Activated CD8-positive, alpha-beta T cell treated with anti-CD3 and anti-CD28 coated beads for 36 hours (primary cell): ENCODE measurements at places on chromosomes 1 and 21. TPM values are rescaled to one million over a fixed set of nuclear protein-coding genes. Genes with fewer than 3 reads are reported as not detected.

GRCh38 chr21:42468491-42469131 is 27.4 kb downstream of the RSPH1 start:
- H3K27ac ChIP-seq, result no peak overlapping the region
- no peak overlapping the region for H3K4me3 ChIP-seq
- no peak for DNase-seq
- H3K4me1 ChIP-seq, result peaks cover 30% of the 10 kb centered on the region
- no peaks in the 10 kb centered on the region for H3K27me3 ChIP-seq

- peak overlapping the region; percentile 77 for H3K27ac ChIP-seq
- H3K4me1 ChIP-seq, result peaks cover 70% of the 10 kb centered on the region
Observed at GRCh38 chr1:9719978-9720722, 68.6 kb downstream of the PIK3CD start.

DNA sequence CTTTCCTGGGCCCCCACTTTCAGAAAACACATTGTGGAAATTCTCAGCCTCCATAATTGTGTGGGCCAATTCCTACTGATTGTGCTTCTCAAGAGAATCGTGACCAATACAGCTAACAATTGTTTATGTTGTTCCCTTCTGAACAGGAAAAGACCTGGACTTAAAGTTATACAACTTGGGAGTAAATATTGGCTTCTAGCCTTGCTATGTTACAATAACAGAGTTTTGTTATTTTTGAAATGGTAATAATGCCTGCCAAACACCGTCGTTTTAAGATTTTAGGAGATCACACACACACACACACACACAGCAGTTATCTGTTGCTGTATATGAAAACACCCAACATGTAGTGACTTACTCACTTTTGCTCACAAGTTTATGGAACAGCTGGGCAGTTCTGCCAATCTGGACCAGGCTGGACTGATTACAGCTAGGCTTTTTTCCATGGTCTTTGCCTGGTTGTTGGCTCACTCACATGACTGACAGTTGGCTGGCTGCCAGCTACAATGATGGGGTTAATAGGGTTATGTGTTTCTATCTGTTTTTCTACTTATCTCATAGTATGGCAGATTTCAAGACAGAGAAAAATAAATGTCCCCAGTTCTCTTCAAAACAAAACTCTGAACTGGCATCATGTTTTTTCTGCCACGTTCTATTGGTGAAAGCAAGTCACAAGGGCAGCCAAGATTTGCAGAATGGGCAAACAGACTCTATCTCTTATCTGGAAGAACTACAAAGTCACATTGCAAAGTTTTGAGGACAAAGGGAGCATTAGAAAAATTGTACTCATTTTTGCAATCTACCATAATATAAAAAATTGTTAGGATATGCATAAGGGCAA is 447.5 kb downstream of the NEGR1 start:
- no peak overlapping the region for H3K4me3 ChIP-seq
- no peak for DNase-seq
- H3K36me3 ChIP-seq, result no peaks in the 10 kb centered on the region
- H3K4me1 ChIP-seq, result no peaks in the 10 kb centered on the region
- no peaks in the 10 kb centered on the region for H3K27me3 ChIP-seq

DNA sequence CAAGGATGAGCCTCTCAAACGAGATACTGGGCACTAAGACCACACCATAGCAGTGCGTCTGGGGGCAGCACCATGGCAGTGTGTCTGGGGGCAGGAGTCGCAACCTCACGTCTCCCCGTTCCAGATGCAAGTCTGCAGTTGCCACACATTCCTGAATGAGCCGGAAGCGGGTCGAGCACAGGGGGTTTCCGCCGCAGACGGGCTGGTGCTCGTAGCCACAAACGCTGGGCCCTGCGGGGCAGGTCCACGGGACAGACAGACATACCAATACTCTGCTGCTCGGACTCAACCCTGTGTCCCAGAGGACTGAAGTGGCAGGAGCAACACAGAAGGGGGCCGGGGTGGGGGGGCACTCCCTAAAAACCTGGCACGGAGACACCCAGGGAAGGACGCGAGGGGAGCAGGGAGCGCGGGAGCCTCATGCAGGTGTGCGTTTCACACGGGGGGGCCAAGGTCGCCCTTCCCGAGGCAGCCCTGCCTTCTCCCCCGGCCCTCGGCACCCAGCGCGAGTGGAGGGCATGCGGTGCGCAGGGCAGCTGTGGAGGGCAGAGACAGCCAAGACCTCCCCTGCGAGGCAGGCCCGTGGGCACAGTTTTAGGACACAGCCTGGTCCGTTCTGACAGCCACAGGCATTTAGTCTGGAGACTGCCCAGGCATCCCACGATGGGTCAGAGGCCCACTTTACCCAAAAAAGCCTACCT is 24.5 kb downstream of the PTTG1IP start:
- peaks cover 27% of the 10 kb centered on the region for H3K36me3 ChIP-seq
- H3K4me3 ChIP-seq, result no peak overlapping the region
- no peak for DNase-seq
- peaks cover 36% of the 10 kb centered on the region for H3K4me1 ChIP-seq
- H3K27me3 ChIP-seq, result no peaks in the 10 kb centered on the region
- no peak overlapping the region for H3K27ac ChIP-seq

GRCh38 chr21:21921410-21922232 is 923.4 kb downstream of the NCAM2 start:
- H3K4me3 ChIP-seq, result no peak overlapping the region
- no peak overlapping the region for H3K27ac ChIP-seq
- no peaks in the 10 kb centered on the region for H3K27me3 ChIP-seq
- no peaks in the 10 kb centered on the region for H3K36me3 ChIP-seq
- no peaks in the 10 kb centered on the region for H3K4me1 ChIP-seq
- DNase-seq, result peak; percentile 1

DNA sequence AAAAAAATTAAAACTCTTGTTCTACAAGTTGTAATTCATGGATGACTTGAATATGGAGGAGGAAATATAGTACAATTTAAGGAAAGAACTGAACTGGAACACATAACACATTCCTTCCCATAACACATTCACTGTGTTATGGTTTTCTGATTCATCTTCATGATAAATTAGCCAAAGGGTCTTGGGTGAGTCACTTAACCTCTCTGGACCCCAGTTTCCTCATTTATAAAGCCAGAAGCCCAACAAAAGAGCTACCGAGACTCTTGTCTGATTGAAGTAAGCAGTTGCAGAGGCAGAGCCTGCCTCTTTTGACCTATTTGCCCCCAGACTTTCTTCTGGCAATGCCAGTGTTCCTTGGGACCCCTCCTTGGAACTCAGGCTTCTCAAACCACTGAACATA is 161.9 kb upstream of the KCTD3 start:
- no peak for DNase-seq
- no peak overlapping the region for H3K27ac ChIP-seq
- no peaks in the 10 kb centered on the region for H3K27me3 ChIP-seq
- no peaks in the 10 kb centered on the region for H3K36me3 ChIP-seq

- H3K4me3 ChIP-seq, result no peak overlapping the region
- no peaks in the 10 kb centered on the region for H3K36me3 ChIP-seq
- H3K27me3 ChIP-seq, result peaks cover 8% of the 10 kb centered on the region
- H3K4me1 ChIP-seq, result no peaks in the 10 kb centered on the region
Observed at GRCh38 chr1:87428883-87429282, 100.2 kb downstream of the LMO4 start.

- no peaks in the 10 kb centered on the region for H3K36me3 ChIP-seq
- H3K27ac ChIP-seq, result no peak overlapping the region
- no peaks in the 10 kb centered on the region for H3K4me1 ChIP-seq
- no peaks in the 10 kb centered on the region for H3K27me3 ChIP-seq
- no peak for DNase-seq
Observed at GRCh38 chr1:87560601-87561360, 232.1 kb downstream of the LMO4 start.

DNA sequence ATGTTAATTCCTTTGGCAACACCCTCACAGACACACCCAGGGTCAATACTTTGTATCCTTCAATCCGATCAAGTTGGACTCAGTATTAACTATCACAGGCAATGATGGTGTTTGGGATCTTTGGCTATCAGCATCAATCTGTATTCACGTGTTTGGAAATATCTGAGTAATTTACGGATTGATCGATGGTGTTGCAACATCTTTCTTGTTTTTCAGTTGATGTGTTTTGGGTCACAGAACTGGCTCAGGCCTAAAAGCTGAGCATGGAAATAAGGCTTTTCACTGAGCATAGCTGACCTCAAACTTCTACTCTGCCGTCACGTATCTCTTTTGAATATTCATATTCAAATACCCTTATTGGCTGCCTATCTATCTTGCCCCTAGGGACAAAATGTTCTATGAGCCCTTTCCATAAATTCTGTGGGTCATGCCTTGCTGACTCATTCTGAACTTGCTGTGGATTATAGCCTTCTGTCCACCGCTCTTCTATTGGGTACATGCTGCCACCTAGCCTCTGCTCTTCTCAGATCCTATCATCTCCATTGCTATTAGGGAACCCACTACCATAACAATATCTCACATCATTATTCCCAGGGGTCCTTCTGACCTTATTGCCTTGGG is 156.0 kb downstream of the PDE4B start:
- peaks cover 4% of the 10 kb centered on the region for H3K27me3 ChIP-seq
- no peak overlapping the region for H3K27ac ChIP-seq
- no peak overlapping the region for H3K4me3 ChIP-seq
- H3K4me1 ChIP-seq, result peaks cover 9% of the 10 kb centered on the region
- DNase-seq, result no peak

GRCh38 chr1:176058686-176059085 is 148.4 kb downstream of the COP1 start:
- no peaks in the 10 kb centered on the region for H3K27me3 ChIP-seq
- H3K36me3 ChIP-seq, result peaks cover 5% of the 10 kb centered on the region
- H3K4me1 ChIP-seq, result peaks cover 2% of the 10 kb centered on the region

DNA sequence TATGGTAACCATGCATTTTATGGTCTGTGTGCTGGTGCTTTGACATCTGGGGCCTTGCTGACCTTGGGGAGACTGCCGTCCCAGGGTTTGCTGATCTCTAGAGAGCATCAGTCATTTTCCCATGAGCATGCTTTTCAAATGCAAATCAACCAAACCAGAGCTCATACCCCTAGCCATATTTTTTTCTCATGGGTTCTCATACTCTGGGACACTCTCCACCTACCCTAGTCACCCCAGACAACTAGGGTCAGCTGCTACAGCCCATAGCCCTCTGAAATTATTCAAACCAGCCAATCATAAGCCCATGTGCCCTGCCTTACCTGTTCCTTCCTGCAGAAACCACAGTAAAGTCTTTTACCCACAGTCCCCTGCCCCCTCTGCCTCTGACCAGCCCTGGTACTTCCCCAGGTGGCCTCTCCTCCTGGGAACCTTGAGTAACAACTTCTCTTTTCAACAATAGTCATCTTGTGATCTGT is 132.0 kb downstream of the MAP3K21 start:
- H3K4me3 ChIP-seq, result no peak overlapping the region
- H3K4me1 ChIP-seq, result no peaks in the 10 kb centered on the region
- DNase-seq, result peak; percentile 6
- H3K27ac ChIP-seq, result no peak overlapping the region
- H3K27me3 ChIP-seq, result peaks cover 2% of the 10 kb centered on the region
- no peaks in the 10 kb centered on the region for H3K36me3 ChIP-seq

DNA sequence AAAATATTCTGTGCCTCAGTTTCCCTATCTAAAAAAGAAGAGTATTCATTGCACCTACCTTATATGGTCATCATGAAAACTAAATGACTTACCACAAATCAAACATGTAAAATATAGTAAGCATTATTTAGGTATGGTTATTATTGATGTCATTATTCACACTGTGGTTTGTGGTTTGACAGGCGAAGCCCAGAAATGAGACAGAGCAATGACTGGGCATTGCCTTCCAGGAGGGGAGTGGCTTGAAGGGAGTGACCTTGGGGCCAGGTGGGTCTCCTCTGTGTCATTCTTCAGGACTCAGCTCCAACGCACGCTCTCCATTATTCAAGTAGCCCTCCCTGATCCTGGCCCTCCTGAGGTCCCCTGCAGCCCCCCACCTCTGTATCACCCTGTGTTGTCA is 133.7 kb downstream of the DMRTA2 start:
- H3K27me3 ChIP-seq, result peaks cover 4% of the 10 kb centered on the region
- no peak for DNase-seq
- H3K4me3 ChIP-seq, result no peak overlapping the region

- H3K4me3 ChIP-seq, result no peak overlapping the region
- no peaks in the 10 kb centered on the region for H3K27me3 ChIP-seq
- H3K27ac ChIP-seq, result no peak overlapping the region
- DNase-seq, result no peak
Observed at GRCh38 chr1:182351790-182352364, 39.7 kb downstream of the GLUL start.

DNA sequence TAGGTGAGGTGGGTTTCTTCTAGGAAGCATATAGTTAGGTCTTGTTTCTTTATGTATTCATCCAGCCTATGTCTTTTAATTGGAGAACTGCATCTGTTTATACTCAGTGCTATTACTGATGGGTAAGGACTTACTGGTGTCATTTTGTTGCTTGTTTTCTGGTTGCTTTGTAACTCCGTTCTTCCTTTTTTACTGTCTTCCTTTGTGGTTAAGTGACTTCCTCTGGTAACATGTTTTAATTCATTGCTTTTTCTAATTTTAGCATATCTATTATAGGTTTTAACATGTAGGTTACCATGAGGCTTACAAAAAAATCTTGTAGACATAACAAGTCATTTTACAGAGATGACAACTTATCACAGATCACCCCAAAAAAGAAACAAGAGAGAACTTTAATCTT is 160.8 kb downstream of the VAV3 start:
- H3K4me1 ChIP-seq, result peaks cover 44% of the 10 kb centered on the region
- H3K36me3 ChIP-seq, result no peaks in the 10 kb centered on the region
- H3K27me3 ChIP-seq, result no peaks in the 10 kb centered on the region
- H3K4me3 ChIP-seq, result peak overlapping the region; percentile 18
- H3K27ac ChIP-seq, result no peak overlapping the region
- no peak for DNase-seq

GRCh38 chr1:67753776-67754525 is 69.0 kb downstream of the GADD45A start:
- no peak overlapping the region for H3K27ac ChIP-seq
- peak; percentile 56 for DNase-seq
- H3K36me3 ChIP-seq, result no peaks in the 10 kb centered on the region
- no peak overlapping the region for H3K4me3 ChIP-seq

DNA sequence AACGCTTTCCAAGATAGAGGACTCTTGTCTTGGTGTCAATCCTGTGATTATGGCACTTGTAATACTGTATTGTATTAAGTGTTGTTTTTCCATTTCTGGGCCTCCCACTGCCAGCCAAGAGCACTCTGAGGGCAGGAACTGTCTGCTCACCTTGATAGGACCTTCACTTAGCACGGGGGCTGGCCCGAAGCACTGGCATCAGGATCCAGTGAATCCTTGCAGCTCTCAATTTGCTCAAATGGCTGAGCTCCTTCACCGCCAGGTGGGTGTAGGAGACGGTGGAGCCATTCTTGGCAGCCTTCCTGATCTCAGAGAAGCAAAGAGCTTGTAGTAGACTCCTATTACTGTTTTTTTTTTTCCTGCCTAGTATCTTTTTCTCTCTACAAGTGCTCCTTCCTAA is 17.7 kb downstream of the MECR start:
- peaks cover 30% of the 10 kb centered on the region for H3K36me3 ChIP-seq
- H3K27ac ChIP-seq, result no peak overlapping the region
- H3K4me1 ChIP-seq, result peaks cover 6% of the 10 kb centered on the region
- no peak overlapping the region for H3K4me3 ChIP-seq
- no peaks in the 10 kb centered on the region for H3K27me3 ChIP-seq

- H3K36me3 ChIP-seq, result no peaks in the 10 kb centered on the region
- peak overlapping the region; percentile 52 for H3K27ac ChIP-seq
- H3K4me1 ChIP-seq, result peaks cover 41% of the 10 kb centered on the region
- H3K4me3 ChIP-seq, result no peak overlapping the region
- no peaks in the 10 kb centered on the region for H3K27me3 ChIP-seq
Observed at GRCh38 chr1:66436378-66437135, 97.4 kb upstream of the SGIP1 start.

Gene LCE3E
- total RNA-seq, result not detected

Gene RORC
- 1.3 TPM for total RNA-seq

Gene CLCA4
- total RNA-seq, result not detected

Gene CRYBG2
- 4.5 TPM for total RNA-seq

Gene PLA2G2F
- total RNA-seq, result not detected

Gene CACNA1E
- total RNA-seq, result not detected

Gene CADM3
- total RNA-seq, result not detected

Gene PPCS
- 44.1 TPM for total RNA-seq

Gene TLR5
- total RNA-seq, result 0.11 TPM
